MG63 (cell line): ENCODE measurements at places on chromosomes 2 and 18. TPM values are rescaled to one million over a fixed set of nuclear protein-coding genes. Genes with fewer than 3 reads are reported as not detected.

- DNase-seq: no peak
These were observed 191.0 kb downstream of the HNMT start for GRCh38 chr2:138155304-138155703.

GRCh38 chr2:134926231-134926931, 7.8 kb downstream of the CCNT2 start:
- no peak for DNase-seq

CHRNG gene
- not detected in 2 replicates for total RNA-seq

- DNase-seq: no peak
These were observed 230.8 kb downstream of the SRBD1 start for GRCh38 chr2:45380131-45380836.

- no peak for DNase-seq
These were observed 31.5 kb downstream of the SLC25A12 start for GRCh38 chr2:171862501-171862900.

- DNase-seq: no peak
These were observed 403.8 kb upstream of the HS6ST1 start for GRCh38 chr2:128722489-128722888.

GRCh38 chr2:106789185-106789584, 96.8 kb downstream of the ST6GAL2 start:
- peak; percentile 1 for DNase-seq

ANKRD53 gene
- total RNA-seq: not detected in 2 replicates

- no peak for DNase-seq
These were observed 10.7 kb upstream of the GBX2 start for GRCh38 chr2:236178890-236179235.

DNA sequence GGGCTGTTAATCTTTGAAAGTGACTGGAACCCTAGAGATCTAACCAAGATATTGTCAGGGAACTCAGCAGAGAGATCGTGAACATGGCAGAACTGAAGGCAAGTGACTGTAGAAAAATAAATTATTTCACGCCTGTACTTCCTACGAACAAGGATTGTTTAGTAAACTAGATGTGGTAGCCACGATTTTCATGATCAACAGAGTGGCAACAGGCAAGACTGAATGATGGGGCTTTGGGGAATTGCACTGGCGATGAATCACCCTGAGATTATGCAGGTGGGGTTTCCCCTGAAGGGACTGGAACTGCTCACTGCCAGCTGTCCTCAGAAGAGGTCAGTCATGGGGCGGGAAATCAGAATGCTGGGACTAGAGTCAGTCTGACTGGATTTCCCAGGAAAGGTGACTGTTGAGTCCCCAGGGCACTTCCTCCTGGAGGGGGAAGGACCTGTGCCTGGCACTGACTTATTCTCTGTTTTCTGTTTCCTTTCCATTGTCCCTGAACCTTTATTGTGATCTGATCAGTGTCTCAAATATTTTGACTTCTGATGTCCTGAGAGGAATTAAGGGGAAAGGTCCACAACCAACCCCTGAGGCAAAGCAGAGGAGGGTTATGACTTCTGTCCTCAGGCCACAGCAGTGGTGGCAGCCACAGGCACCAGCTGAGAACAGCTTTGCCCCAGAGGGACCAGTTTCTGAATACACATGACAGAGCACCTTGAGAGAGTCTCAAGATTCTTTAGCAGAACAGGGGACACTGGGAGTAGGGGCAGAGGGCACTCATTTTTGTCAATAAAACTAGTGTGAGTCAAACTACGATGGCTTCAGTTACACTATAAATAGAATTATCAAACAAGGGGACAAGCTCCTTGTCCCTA, 70.0 kb downstream of the NAB1 start:
- DNase-seq: peak; percentile 69

FBLN7 gene
- total RNA-seq: not detected in 2 replicates

DNA sequence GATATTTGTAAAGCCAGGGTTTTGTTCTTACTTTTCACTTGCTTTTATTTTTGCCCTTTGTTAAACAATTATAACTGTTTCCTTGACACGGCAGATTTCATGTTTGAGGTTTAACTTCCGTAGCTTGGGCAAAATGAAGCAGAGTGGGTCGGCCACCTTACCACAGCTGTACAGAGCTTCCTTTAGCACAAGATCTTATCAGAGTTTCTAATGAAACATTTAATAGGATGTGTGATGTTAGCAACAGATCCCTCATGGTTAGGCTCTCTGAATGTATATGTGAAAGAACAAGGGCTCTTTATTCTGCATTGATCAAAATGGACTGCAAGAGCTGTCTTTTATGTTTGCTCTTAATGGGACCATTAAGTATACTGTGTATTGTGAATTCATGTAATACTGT, 22.3 kb downstream of the RNF125 start:
- no peak for DNase-seq

AQP12B gene
- not detected in 2 replicates for total RNA-seq

DNA sequence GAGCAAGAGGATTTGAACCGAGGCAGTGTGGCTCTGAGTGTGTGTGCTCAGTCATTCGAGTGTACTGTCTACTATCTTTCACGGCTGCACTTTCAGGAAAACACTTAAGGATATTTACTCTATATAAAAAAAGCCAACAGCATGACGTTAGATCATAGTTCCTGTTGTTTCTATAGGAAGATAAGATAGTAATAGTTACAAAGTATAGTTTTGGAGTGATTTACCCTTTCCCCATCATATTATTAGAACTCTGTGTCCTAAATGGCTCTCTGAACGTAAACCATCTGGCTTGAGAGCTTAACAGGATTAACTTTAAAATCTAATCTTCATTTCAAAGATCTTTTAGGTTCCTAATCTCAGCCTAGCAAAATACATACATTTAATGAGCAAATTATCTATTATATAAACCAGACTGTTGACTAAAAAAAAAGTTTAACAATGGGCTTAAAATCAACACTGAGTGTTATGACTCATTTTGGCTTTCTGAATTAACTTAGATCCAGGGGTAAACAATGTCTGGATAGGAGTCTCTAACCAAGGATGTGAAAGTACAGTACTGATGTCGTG, 150.3 kb upstream of the DNMT3A start:
- DNase-seq: no peak

ADD2 gene
- total RNA-seq: 3.4 and 13.3 TPM in 2 replicates
